WERI-Rb-1 (cell line): ENCODE measurements at places on chromosomes 16 and 17.
A peak's percentile ranks its signal among the peaks of the same experiment; 100 is the strongest.

- DNase-seq, result no peak
Observed at GRCh38 chr16:72996291-72997062, 51.5 kb downstream of the ZFHX3 start.

GRCh38 chr17:48131216-48131824 is 23.8 kb downstream of the SNX11 start:
- DNase-seq, result peak; percentile 83

DNA sequence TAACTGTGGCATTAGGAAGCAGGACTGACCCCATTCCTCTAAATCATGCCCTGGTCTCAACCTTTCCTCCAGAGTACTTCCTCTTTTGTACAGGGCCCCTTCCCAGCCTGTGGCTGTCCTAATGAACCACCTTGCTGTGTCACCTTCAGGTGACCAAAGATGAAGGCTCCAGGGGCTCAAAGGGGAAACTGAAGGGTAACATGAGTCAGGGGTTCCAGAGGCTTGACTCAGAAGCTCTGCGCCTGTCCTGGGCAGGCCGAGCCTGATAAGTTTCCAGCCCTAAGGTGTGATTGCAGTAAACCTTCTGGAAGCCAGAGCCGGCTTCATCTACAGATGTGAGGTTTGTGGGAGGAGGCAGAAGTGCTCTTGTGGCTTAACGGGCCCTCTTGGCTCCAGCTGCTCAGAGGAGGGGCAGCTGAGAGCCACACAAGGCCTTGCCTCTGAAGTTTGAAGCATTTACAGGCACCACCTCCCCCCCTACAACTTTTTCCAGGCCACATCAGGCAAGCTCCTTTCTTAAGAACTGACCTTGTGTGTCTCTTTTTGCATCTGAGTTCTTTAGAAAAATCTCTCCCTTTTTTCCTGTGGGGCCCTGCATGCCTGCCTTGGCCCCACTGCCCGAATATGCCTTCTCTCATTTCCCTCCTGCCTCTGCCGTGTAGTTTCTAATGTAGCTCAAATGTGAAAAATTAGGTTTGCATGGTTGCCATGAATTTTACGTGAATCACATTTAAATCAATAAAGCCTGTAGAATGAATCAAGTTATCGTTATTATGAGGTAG is 149.9 kb downstream of the CLEC16A start:
- no peak for DNase-seq

DNA sequence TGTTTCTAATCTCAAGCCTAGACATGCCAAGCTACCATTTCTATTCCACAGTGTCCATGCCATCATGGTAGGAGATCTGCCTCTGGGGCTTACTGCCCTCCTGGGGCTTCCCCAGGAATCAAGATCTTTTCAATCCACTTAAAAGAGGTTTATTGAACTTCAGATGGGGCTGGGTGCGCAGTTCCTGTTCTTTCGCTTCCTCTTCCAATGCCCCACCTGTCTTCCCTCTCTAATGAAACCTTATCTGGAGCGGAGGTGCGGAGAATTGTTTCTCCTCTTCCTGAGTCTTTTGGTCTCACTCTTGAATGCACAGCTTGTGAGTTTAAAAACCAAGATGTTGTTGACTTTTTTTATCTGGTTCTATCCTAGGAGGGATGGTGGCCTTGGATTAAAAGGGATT is 30.4 kb upstream of the METTL16 start:
- peak; percentile 19 for DNase-seq

DNA sequence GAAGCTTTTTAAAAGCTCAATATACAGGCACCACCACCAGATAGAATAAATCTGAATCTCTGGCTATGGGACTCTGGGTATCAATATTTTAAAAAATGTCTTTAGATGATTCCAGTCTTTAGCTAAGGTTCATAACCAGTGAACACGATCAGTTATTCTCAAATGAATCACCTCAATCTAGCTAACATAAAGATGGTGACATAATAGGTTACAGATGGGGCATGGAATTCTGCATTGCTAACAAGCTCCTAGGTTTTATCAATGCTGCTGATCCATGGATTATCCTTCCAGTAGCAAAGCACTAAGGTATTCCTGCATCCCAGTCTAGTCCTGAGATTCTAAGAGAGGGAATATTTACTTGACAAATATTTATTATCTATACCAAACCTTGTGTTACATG is 415.5 kb upstream of the CDH11 start:
- DNase-seq, result no peak

GRCh38 chr16:17177242-17177958 is 293.4 kb downstream of the XYLT1 start:
- peak; percentile 44 for DNase-seq
